Activated gamma-delta T cell (primary cell): ENCODE measurements at places on chromosomes 4 and X.

- no peak for DNase-seq
Measured at GRCh38 chr4:40340030-40340429, 4.9 kb downstream of the CHRNA9 start.

- no peak for DNase-seq
Measured at GRCh38 chr4:113958766-113959538, 20.5 kb downstream of the ARSJ start.

DNA sequence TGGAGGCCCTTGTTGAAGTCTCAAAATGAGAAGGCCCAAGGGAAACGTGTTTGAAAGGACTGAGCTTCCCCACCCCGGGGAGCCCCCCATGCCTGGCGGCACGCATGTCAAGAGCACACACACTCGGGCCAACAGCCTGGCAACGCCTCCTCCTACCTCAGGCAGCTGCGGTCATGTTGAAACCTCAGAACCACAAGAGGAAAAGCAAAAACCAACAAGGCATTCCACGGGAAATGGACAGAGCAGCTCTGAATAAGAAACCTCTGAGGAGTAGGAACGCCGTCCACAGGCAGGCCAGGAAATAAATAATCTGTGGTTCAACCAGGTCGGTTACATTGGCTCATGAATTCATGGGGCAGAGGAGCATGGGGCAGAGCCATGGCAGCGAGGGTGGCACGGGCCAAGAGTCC, 95.7 kb upstream of the AFAP1 start:
- DNase-seq = no peak

DNA sequence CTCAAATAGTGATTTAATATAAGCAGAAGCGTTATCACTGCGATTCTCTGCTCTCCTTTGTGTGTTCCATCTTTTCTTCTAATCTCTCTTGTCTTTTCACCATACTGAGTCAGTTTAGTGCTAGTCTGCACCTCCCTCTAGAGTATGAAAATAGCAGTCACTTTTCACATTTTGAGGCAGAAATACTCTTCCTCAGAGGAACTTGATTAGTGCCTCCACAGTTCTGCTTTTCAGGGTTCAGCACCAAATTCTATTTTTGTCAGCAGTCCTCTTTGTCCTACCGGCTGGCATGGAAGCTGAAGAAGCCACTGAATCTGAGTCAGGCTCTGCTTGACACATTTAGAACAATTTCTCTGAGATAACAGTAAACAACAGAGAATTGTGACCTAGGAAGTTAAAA, 49.7 kb upstream of the ANKRD17 start:
- no peak for DNase-seq

DNA sequence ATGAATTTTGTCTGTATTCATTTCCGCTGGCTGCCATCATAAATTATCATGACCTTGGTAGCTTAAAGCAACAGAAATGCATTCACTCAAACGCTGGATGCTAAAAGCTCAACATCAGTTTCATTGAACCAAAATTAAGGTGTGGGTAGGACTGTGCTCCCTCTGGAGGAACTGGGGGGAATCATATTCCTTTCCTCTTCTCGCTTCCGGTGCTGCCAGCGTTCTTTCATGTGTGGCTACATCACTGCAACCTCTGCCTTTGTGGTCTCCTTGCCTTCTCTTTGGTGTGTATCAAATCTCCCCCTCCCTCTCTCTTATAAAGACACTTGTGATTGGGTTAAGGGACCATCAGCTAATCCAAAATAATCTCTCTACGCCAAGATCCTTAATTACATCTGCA, 39.5 kb downstream of the NEIL3 start:
- DNase-seq = no peak

DNA sequence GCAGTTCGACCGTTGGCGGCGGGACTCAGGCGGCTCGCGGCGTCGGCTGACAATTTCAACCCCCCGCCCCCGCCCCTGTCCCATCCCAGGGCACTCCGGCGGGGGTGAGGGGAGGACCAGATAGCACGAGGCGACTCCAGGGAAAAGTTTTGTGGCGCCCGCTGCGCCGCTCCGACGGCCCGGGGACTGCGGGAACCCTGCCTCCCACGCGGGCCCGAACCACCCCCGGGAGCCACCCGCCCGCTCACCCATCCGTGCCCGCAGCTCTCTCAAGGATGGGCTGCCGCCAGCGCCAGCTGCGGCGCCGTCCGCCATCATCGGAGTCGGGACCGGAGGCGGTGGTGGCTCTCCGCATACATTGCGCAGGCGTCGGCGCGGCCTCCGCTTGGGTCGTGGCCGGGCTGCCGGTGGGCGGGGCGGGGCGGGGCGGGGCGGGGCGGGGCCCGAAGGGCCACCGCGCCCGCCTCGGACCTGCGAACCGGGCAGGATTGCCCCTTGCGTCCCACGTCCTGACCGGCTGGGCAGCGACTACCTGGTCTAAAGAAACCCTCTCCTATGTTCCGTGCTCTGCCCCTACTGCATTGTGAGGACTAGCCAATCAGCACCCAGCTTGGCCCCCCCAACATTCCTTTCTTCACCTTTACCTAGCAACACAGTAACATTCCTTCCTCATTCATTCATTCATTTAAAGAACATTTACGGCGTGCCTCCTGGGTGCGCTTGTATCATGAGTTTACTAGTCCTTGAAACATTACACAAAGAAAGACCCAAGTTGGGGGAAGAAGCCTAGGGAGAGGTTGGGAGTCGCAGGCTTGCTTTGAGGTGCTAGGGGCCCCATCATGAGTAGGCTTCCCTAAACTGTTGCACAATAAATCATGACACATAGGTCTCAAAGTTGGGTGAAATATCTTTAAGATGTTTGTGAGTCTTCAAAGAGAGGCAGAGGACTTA, at the start of gene MAP7D3:
Gene MAP7D3 (minus strand): TSS at position 360 of the 951 bp plus-strand sequence. CDS start 42 bp downstream, at position 318.
- peak; percentile 50 for DNase-seq

- no peak for DNase-seq
Measured at GRCh38 chr4:65943076-65943475, 272.8 kb upstream of the EPHA5 start.

DNA sequence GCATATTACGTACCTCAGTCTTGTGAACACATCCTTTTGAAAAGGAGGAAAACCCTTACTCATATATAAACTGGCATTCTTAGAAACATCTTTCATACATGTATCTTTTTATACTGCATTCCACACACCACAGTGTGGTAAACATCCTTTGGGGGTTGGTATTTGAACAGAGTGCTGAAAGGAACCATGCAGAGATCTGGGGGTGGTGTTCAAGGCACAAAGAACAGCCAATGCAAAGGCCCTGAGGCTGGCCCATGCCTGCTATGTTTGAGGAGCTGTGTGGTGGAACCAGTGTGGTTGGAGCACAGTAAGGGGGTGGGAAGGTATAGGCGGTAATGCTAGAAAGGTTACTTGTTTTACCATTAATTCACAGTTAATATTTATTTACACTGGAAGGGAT, 2.0 kb downstream of the ELK1 start:
- DNase-seq = no peak

DNA sequence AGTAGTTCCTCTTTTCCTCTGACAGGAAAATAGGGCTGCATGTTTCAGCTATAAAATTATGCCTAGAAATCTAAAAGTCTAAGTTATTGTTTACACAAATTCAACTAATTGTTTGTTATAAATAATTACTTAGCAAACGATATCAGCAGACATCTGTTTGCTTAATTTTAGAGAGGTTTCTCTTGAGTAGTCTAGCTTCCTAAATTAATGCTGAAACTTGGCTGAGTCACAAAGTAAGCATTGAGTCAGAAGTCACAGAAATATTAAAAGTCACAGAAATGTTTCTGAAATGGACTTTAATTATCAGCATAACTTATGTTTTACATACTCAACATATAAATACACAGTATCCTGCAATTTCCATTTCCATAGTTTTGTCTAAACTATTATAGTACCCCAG, 1044.0 kb downstream of the CCSER1 start:
- DNase-seq = no peak

GRCh38 chr4:142706381-142706780, 139.7 kb downstream of the INPP4B start:
- DNase-seq = no peak

DNA sequence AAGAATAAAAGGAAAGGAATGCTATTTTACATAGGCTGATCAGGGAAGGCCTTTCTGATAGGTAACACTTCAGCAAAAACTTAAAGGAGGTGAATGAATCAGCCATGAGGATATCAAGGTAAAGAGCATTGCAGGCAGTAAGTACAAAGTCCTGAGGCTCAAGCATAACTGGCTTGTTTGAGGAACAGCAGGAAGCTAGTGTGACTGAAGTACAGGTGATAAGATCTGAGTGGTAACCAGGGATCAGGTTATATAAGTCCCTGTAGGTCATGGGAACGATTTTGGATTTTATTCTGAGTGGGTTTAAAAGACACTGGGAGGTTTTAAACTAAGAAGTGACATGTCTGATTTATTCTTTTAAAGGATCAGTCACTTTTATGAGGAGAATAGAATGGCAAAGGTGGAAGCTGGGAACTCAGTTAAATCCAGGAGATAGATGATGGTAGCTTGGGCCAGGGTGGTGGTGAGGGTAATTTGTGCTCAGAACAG, 47.1 kb upstream of the THOC2 start:
- DNase-seq = no peak
